ENCODE measurements at places on chromosomes 7 and 10.

DNA sequence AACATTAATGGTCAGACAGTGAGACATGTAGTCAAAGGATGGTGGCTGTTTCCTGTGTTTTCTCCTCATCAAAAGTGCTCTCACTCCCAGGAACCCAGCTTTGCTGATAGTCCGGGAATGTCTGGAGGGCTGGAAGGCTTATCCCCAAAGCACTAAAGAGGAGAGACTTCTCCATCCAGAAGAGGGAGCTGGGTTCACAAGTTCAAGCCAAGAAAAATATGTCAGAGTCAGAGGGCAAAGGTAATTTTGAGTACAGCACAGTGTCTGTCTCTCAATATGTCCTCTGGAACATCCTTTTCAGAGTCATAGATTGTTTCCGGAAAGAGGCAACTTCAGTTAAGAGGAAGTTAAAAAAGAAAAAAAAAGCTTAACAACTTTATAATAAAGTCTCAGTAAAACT, 281.5 kb upstream of the PHYHIPL start:
- DNase-seq, result no peak

- DNase-seq, result no peak
Observed at GRCh38 chr7:34451923-34452322, 206.1 kb upstream of the NPSR1 start.

GRCh38 chr10:74234569-74234968, 83.5 kb downstream of the ADK start:
- DNase-seq, result no peak

DNA sequence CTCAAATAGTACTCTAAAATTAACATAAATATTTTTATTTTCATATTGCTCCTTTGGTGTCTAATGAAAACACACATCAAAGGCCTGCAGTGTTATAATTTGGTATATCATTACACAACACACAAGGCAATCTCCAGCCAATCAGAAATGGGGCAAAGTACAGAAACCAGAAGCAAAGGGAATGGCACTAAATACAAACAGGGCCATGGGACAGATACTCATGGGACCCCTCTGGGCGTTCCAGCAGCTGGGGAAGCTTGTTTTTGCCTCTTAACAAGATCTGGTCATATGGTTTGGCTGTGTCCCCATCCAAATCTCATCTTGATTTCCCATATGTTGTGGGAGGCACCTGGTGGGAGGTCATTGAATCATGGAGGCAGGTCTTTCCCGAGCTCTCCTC, 551.8 kb upstream of the NRP1 start:
- DNase-seq, result no peak

- DNase-seq, result no peak
Observed at GRCh38 chr7:26065652-26066051, 86.3 kb upstream of the NFE2L3 start.
